ENCODE measurements at places on chromosomes 6 and 20.

DNA sequence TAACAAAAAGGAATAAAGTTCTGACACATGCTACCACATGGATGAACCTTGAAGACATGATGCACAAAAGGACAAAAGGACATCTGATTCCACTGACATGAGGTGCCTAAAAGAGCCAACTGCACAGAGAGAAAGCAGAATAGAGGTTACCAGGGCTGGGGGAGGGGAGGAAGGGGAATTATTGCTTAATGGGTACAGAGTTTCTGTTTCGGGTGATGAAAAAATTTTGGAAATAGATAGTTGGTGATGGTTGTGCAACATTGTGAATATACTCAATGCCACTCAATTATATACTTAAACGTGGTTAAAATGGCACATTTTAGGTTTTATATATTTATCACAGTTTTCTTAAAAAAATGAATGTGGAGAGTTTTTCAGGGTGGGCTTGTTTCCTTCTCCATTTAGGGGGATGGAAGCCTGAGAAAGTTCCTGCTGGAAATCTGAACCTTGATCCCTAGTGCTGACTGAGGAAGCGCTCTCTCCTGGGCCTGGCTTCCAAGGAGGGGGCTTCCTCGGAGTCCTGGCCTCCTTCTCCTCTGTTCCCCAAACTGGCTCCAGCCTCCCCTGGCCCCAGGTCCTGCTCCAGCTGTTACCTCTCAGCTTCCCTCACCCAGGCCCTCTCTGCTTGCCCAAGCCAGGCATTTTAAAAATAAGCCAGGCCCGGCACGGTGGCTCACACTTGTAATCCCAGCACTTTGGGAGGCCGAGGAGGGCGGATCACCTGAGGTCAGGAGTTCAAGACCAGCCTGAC lies 79.2 kb downstream of the NOL4L start:
- DNase-seq = peak; percentile 50

DNA sequence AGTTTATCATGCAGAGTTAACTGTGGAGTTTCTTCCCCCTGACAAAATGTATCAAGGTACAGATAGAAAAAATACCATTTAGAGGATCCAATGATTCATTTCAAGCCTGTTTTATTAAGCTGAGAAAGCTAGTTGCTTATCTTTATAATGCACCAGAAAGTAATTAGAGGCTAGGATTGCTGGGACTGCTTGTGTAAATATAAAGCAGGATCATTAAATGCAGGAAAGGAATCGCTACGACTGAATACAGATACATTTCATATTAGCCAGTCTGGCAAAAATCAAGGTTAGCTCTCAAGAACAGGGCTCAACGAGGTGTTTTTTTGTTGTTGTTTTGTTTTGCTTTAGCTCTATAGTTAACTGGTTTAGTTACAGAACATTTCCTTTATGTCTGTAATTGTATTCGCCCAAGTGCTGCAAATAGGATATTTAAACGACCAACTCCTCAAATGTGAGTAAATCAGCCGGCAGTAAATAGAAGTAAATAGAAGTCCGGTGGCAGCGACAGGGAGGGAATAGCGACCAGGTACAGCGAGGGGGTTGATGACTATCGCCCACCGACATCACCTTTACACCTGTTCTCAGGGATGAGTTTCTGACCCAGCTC lies 748 bp downstream of the UBE2J1 start:
- peak; percentile 31 for DNase-seq

DNA sequence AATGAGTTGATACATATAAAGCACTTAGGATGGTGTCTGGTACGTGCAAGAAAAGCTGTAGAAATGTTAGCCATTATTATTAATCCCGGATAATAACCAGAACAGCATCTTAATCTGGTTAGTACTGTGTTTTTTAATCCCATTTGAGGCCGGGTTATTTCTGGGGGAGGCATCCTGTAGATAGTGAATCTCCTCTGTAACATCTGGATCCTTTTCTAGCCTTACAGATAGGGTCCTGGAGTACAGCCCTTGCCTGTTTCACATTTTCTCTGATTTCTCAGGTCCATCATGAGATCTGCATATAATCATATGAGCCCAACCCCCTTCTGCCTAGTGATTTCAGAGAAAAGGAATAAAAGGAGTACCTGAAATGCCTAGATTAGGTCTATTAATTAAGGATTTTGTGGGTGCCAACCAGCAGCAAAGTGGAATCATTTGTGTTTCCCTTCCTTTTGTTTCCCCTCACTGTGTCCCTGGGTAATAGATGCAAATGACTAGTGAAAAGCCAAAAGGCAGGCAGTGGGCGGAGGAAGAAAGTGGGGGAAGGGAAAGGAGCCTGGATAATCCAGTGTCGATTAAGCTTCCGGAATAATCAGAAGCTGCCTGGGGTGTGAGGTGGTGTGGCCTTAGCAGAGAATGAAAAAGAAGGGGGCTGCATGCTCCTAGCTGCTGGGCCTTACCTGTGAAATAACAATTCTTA lies 88.9 kb downstream of the SOBP start:
- DNase-seq = no peak

GRCh38 chr6:161482517-161482858 lies 208.6 kb upstream of the AGPAT4 start:
- no peak for DNase-seq

- DNase-seq = no peak
Measured at GRCh38 chr20:9262653-9263194, 193.8 kb downstream of the PLCB4 start.

GRCh38 chr6:33724102-33725023 lies 12.9 kb upstream of the UQCC2 start:
- no peak for DNase-seq

DNA sequence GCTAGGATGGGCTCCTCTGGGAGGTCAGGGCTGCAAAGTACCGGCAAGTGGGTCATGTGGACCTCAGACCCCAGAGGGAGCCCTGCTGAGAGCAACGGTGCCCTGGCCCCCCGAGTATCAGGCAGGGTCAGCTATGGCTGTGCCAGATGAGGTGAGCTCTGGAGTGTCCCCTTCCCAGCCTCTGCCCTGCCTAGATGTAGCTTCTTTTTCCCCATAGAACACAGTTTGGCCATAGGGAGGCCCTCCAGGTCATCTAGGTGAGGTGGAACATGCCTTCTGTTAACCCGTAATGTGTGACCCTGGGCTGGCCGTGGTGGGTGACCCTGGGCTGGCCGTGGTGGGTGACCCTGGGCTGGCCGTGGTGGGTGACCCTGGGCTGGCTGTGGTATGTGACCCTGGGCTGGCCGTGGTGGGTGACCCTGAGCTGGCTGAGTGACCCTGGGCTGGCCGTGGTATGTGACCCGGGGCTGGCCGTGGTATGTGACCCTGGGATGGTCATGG lies 21.2 kb upstream of the PCMTD2 start:
- DNase-seq = no peak

DNA sequence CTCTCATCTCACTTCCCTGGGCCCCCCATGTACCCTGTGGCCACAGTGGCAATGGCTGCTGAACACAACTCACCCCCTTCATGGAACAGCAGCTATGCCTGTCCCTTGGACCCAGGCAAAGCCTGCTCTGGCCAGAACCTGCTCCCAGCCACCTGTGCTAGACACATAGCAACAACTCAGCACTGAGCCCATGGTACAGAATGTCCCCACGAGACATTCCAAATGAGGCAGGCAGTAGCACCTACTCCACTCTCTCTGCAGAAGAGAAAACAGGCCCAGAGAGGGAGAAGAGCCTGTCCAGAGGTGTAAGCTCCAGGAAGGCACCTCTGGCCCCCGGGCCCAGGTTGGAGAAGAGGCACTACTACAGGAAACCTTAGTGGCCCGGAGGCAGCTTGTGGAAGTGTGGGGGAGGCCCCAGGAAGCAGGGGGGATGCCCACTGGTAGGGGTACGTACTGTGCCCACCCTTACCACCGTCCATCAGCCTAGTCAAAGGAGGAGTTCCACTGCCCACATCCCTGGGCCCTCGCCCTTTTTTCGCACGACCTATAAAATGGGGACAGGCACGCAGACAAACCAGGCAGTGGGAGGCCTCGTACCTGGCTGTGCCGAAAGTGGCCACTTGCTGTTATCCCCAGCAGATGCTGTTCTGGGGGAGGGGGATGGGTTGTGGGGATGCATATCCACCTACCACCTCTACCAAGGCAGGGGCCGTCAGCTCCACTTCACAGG lies 97.2 kb downstream of the ASXL1 start:
- no peak for DNase-seq

DNA sequence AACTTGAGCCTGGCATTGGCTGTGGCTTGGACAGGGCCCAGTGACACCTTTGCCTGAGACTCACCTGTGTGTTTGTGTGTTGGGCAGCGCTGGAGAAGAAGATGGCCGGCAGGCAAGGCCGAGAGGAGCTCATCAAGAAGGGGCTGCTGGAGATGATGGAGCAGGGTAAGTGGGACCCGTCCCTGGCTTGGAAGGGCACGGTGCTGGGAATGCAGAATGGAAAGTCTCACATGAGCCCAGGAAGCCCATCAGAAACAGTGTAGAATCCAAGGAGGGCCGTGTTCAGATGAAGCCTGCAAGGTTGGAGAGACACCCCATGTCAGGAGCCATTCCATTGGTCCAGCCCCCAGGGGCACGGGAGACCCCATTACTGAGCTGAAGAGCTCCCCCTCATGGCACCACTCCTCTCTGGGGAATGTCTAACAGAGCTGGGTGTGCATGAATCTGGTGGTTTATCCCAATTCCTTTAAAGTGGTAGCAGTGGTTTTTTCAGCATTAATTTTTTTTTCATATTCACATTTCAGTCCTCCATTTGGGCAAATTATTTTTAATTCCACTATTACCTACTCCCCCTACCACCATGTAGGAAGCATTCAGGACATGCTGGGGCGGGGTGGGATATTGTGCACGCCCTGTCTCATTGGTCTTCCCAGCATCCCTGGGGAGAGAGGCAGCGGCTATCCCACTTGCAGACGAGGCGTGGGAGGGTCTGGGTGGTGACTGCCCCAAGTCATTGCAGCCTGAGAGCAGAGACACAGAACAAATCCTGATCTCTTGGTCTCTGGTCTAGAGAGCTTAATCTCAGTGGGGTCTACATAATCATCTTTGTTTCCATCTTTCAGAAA lies 143.6 kb downstream of the PHACTR3 start:
- DNase-seq = no peak

- DNase-seq = no peak
Measured at GRCh38 chr6:11294228-11294627, 61.8 kb upstream of the NEDD9 start.

DNA sequence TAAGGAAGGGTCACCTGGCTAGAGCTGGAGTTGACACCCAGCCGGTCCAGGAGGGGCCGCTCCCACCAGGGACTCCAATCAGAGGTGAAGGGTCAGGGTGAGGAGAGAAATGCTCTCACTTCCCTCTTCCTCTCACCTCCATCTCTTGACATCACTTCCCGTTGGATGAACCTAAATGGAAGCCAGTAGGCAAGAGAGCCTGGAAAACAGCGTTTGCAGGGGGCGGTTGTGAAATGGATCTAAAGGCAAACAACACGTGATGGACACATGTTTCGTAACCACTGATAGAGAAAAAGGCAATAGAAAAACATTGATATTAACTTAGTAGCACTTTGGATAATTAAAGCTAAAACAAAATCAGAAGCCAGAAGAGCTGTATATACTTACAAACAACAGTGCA lies 105.6 kb upstream of the FOXA2 start:
- no peak for DNase-seq

GRCh38 chr6:39169448-39170344 lies 54.7 kb upstream of the SAYSD1 start:
- no peak for DNase-seq

GRCh38 chr20:18164356-18164755 lies 26.7 kb downstream of the KAT14 start:
- no peak for DNase-seq

DNA sequence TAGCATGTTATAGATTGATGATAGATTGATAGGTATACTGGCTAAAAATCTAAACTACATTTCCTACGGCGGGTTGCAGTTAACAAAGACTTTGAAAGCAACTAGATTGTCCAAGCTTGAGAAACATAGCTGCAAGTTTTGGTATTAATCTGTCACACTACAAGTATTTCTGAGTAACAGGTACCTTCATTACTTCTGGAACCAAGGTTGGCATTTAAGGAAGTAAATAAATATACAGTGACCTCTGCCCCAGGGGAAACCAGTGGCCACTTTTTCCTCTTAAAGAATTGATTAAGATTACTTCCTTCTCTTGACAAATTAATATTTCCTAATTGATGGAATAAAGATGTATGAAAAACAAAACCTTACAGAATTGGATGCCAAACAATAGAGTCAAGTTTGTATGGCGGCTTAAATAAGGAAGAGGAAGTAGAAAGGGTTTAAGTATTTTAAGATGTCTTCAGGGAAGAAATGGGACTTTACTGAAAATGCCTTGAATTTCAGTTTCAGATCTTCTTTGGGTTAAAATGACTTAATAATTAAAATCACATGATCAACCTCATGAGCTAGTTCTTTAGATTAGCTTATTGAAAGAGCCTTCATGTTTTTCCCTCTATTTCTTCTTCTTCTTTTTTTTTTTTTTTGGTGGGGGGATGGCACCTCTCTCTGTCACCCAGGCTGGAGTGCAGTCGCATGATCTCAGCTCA lies 132.8 kb downstream of the DOK5 start:
- DNase-seq = no peak

DNA sequence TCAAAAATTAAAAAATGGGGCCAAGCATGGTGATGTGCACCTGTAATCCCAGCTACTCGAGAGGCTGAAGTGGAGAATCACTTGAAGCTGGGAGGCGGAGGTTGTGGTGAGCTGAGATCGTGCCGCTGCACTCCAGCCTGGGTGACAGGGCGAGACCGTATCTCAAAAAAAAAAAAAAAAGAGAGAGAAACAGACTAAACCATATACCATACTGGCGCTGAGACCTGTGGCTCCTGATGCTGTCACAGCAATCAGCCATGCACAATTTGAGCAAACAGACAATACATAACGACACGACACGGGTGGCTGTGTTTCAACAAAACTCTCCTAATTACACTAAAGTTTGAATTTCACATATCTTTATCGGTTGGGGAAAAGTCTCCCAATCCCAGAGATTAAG lies 14.9 kb upstream of the CBFA2T2 start:
- no peak for DNase-seq

GRCh38 chr6:108557494-108558371 lies 3.0 kb upstream of the FOXO3 start:
- peak; percentile 88 for DNase-seq

DNA sequence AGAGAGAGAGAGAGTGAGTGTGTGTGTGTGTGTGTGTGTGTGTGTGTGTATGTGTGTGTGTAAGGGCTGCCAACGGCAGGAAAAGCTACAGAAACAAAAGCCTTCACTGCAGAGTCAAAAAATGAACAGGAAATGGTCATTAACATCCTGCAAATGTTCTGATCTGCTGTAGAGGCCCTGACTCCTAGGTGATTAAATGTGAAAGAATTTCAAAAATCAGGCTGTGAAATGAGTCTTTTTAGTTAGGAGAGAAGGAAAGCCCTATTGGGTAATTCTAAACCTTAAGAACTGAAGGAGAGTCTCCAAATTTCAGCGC lies 166.5 kb upstream of the MYLIP start:
- DNase-seq = no peak

GRCh38 chr6:25556516-25556915 lies 95.5 kb upstream of the SCGN start:
- peak; percentile 92 for DNase-seq

- DNase-seq = no peak
Measured at GRCh38 chr20:49306903-49307620, 29.2 kb upstream of the ZNFX1 start.

DNA sequence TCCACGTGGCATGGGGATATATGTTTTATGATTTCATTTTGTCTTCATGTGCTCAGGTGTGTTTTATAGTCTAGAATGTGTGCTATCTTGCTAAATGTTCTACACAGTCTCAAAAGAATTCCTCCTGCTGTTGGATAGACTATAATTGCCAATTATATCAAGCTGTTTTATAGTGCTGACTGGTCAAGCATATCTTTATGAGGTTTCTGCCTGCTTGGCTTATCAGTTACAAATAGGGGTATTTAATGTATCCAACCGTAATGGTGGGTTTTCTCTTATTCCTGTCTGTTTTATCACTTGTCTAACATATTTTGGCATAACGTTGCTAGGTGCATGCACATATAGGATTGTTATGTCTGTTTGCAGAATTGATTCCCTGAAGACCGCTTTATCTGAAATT lies 201.3 kb downstream of the EYS start:
- DNase-seq = no peak
